ENCODE measurements at places on chromosomes 6 and 20.

- DNase-seq = no peak
These were observed 55.6 kb downstream of the ZNF831 start for GRCh38 chr20:59219211-59219610.

DNA sequence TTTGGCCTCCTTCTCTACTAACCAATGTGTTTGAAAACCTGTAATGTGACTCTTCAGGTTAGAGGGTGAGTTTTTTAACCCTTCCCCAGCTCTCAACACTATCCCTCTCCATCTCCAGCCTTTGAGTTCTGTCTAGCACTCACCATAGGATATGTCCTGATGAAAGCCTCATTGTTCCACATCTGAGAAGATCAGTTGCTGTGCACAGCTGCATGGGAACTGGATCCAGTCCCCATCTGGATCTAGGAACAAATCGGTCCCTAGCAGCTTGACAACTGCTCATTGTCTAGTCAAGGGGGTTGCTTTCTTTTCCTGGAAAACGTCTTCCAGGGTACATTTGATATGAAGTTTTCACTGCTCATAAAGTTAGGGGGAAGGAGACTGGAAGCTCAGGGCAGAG, 45.4 kb upstream of the AGPAT4 start:
- no peak for DNase-seq

DNA sequence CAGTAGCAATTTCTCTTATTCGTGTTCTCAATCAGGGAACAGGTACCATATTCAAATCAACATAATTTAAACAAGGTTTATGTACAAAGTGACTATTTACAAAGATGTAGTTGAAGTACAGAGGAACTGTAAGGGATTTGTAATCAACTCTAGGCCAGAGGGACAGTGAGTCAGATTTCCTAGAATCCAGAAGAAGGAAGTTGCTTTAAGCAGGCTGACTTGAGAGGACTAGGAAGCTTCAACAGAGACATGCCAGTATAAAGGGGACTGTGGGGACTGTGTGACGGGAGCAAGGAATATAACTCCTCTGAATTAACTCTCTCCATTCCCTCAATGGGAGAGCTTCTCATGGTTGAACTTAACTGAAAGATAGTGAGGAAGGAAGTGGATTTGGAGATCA, 427.4 kb upstream of the JAG1 start:
- no peak for DNase-seq

GRCh38 chr6:75852721-75853120, 103.7 kb downstream of the MYO6 start:
- DNase-seq = no peak

GRCh38 chr6:85372188-85372914, 77.5 kb upstream of the NT5E start:
- no peak for DNase-seq
